ENCODE measurements at places on chromosomes 7 and 10.

- DNase-seq = no peak
These were observed 13.4 kb downstream of the SSC4D start for GRCh38 chr7:76395965-76396726.

GRCh38 chr7:123905714-123906113 is 19.3 kb upstream of the SPAM1 start:
- DNase-seq = no peak

- DNase-seq = no peak
These were observed 39.9 kb upstream of the PIP4K2A start for GRCh38 chr10:22754296-22754695.

- no peak for DNase-seq
These were observed 19.5 kb upstream of the VPS41 start for GRCh38 chr7:38928506-38928905.

GRCh38 chr10:125868372-125868975 is 12.6 kb downstream of the DHX32 start:
- no peak for DNase-seq

DNA sequence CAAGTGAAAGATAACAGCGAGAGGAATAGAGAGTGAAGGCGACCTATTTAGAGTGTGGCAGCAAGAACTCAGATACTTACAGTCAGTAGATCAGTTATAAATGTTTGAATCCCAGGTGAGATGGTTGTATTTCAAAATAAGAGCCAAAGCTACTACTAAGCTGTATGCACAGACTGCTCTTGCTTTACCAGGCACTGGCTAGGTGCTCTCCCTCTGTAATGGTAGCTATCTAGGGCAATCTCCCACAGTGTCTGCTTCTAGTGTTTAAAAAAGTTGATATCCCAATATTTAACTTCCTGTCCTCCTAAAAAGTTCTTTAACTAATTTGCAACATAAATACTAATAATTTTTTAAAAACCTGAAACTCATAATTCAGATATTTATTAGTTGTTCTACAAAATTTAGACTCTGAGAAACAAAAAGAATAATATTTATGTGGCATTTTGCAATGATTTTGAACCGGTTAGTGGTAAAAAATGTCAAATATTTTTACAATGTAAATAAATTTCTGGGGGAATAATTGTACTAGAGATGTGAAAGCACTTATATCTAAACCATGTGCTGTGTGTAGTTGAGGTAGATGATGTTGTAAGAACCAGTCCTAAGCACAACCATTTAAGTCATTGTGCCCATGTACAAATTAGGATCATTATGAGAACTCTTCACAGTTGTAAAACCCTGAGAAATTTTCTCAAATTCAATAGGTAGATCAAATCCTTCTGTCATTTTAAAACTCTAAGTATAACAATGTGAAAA is 349.3 kb upstream of the SEMA3D start:
- DNase-seq = no peak

DNA sequence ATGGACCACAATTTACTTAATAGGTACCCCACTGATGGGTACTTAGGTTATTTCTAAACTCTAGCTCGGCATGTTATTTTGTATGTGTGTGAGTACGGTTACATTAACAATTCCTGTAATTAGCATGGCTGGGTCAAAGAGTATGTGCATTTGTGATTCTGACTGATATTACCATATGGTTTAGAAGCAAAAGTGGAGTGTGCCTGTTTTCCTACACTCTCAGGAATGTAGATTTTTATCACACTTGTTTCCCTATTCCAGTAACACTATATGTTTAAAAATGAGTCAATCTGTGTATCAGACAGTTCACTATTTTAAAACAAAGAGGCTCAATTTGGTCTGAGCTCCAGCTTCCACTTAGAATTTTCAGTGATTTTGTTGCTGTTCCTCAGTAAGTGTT is 44.6 kb upstream of the GSDME start:
- no peak for DNase-seq

DNA sequence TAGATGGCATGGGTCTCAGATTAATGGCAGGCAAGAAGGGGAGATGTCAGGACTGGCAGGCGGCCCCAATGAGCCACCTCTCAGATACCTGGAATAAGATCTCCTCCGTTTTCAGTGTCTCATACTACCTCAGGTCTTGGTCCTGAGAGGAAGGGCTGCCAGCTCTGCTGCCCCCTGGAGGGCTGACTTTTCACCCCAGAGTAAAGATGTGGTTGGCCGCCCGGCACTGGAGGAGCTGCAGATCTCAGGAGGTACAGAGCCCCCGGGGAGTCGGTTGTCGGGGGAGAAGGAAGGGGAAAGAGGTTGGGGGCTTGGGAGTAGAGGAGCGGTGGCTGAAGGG is 642 bp upstream of the COL13A1 start:
- peak; percentile 17 for DNase-seq

All from stimulated activated CD8-positive, alpha-beta memory T cell treated with anti-CD3 and anti-CD28 coated beads, Interleukin-15, amount 100 ng/mL, for 48 hours (primary cell).